Endothelial cell of coronary artery (primary cell): ENCODE measurements at places on chromosomes 6 and 20. TPM values are rescaled to one million over a fixed set of nuclear protein-coding genes. Genes with fewer than 3 reads are reported as not detected.

The TFAP2D gene
- total RNA-seq: not detected in 2 replicates

The DEFB132 gene
- not detected in 2 replicates for total RNA-seq

The ABHD16B gene
- total RNA-seq: not detected in 2 replicates

The CPNE5 gene
- 11.8 and 15.2 TPM in 2 replicates for total RNA-seq

The GINS1 gene
- 5.4 and 13.6 TPM in 2 replicates for total RNA-seq

The SLC17A9 gene
- 6.6 and 13.8 TPM in 2 replicates for total RNA-seq

The MCUR1 gene
- total RNA-seq: 5.3 and 5.9 TPM in 2 replicates
